ENCODE measurements at places on chromosomes 16 and 17.

GRCh38 chr17:59346876-59347407, 15.5 kb downstream of the YPEL2 start:
- no peak for DNase-seq

- DNase-seq: no peak
Measured at GRCh38 chr17:49783071-49783715, 5.3 kb upstream of the KAT7 start.

GRCh38 chr17:39863918-39864746, at the start of gene IKZF3:
TSS of gene IKZF3 (minus strand) at chr17:39864312. CDS start at chr17:39864126, 186 bp downstream.
- DNase-seq: peak; percentile 63

DNA sequence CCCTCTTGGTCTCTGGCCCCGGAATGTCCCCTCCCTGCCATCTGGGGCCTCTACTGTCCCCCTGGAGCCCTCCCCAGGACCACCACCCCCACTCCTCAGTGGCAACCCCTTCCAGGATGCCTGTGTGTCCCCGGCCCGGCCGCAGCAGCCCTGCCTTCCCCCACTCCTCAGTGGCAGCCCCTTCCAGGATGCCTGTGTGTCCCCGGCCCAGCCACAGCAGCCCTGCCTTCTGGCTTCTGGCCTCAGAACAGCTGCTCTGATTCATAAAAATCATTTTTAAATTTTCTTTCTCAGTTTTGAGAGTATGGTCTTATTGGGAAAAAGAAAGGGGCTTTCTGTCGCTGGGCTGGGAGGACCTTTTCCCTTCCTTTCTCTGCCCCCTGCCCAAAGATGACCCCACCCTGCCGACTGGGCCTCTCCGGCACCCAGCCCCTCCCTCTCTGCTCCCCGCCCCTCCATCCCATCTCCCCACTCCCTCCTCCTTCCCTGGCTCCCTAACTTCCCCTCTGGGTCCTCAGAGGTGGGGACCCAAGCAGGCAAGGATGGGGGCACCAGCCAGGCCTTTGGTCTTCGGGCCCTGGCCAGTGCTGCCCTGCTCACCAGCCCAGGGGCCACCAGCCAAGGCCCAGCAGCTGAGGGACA, 40.5 kb downstream of the BAHCC1 start:
- DNase-seq: no peak

DNA sequence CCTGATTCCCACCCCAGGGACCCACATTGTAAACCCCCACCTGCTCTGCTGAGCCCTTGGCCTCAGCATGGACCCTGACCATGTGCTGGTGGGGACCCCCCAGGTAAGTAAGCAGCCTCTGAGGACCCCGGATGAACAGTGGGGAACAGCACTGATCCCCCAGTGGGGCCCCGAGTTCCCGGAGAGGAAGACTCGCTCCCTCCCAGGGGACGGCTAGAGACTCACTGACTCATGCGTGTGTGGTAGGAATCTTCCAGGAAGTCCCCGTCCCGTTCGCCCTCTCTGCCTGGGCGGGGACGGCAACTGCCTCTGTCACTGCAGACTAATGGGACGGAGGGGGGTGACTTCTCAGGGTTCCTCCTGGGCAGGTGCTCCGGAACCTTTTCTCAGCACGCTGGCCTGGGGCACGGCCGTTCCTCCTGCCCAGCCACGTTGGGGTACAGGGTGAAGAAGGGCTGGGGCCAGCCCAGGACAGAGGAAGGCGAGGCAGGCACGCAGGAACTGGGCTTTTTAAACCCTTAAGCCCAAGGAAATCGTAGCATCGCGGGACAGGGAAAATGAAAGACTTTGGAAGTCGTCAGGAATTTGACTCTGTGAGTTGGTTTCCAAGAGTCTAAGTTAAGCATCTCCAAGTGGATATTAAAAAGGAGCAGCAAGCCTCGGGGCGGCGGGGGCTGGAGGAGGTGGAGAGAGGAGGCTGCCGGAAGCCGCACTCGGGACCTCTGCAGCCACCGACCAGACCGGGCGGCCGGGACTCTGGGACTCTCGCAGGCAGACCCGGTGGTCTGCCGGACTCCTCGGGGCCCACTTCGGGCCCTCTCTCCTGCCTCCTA, 178.7 kb downstream of the SEC14L1 start:
- no peak for DNase-seq

- DNase-seq: no peak
Measured at GRCh38 chr16:46690281-46691178, 1.1 kb downstream of the ORC6 start.

DNA sequence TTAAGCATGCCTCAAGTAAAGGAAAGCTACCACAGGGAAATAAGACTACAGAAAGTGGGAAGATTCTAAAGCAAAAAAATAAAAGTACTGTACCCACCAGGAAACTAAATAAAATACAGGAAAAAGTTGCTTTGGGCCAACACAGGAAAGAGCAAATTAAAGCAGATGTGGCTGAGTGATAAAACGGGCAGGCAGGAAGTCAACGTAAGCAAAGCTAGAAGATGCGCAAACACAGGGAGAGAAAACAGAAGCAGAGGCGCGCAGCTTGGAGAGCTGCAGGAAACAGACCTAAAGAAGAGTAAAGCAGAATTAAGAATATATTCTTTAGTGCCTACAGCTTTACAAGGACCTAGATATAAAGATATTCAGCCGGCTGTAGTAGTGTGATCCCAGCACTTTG, 21.7 kb downstream of the USP36 start:
- DNase-seq: no peak

DNA sequence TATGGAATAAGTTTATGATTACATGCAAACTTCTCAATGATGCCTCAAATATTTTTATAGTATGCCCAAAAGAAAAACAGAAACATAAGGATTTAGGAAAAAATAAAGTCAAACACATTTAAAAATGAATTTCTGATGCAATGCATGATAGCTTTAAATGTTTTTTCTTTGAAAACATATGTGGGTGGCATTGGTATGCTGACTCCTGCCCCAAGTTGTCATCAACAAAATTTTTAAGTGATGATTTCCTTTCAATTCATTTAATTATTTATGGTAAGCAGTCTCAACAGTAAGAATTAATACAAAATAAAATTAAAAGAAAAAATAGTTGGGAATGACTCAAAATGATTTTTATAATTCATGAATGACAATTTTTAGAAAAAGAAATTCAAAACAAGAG, 104.9 kb downstream of the CEP112 start:
- no peak for DNase-seq

GRCh38 chr17:51240275-51240674, 19.6 kb downstream of the MBTD1 start:
- no peak for DNase-seq

DNA sequence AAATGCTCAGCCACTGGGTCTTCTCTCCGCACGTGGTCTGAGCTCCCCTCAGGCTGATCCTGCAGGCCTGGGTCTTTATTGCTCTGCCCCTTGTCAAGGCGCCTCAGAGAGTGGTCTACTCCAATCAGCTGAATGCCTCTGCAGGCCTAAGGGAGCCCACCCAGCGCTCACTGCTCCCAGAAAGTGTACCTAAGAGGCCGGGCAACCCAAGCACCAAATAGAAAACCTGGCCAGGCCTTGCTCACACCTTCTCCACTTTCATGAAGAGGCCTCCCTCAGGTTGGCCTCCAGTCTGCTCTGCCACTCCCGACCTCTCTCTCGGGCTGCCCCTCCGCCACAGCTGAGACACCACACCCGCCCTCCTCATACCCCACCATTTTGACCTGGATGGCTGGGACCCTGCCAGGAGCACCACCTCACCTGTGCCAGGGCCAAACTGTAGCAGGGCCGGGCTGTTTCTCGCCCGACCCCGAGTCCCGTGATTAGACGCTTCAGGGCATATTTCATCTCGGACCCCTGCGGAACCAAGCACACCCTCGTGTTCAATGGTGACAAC, 665 bp downstream of the MYBBP1A start:
- no peak for DNase-seq

DNA sequence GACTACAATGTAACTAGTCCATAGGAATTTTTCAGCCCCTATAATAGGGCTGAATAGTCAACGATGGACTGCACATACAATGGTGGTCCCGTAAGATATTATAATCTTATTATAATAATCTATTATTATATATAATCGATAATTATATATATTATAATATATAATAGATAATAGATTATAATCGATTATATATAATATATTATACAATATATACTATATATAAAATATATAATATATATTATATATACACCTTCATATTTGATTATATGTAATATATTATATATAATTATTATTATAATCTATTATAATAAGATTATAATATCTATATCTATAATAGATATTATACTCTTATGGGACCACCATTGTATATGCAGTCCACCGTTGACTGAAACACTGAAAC, 238.8 kb downstream of the XYLT1 start:
- DNase-seq: no peak

Measured in NCI-H510A (cell line).